ENCODE measurements at places on chromosomes 1 and 21.

GRCh38 chr21:41774467-41775148 is 7.8 kb upstream of the RIPK4 start:
- H3K27me3 ChIP-seq = peaks cover 43% of the 10 kb centered on the region
- H3K4me3 ChIP-seq = no peak overlapping the region
- H3K36me3 ChIP-seq = no peaks in the 10 kb centered on the region
- no peak for DNase-seq

DNA sequence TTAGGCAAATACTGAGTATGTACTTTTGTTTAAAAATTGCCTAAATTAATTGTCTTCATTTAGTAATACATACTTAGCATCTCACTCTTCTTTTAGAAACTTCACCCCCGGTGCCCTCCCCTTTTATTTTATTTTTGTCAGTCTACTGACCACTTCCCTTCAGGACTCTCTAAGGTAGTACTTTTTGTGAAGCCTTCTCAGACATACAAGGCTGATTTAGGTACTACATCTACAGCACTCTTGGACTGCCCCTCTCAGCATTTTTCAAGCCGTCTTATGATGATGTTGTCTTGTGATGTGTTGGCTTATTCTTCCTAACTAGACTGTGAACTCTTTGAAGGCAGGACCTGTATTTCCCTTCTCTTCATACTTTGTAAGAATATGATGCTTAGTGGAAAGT is 24.7 kb downstream of the RPS6KC1 start:
- no peak overlapping the region for H3K4me3 ChIP-seq
- no peaks in the 10 kb centered on the region for H3K36me3 ChIP-seq
- H3K4me1 ChIP-seq = no peaks in the 10 kb centered on the region

DNA sequence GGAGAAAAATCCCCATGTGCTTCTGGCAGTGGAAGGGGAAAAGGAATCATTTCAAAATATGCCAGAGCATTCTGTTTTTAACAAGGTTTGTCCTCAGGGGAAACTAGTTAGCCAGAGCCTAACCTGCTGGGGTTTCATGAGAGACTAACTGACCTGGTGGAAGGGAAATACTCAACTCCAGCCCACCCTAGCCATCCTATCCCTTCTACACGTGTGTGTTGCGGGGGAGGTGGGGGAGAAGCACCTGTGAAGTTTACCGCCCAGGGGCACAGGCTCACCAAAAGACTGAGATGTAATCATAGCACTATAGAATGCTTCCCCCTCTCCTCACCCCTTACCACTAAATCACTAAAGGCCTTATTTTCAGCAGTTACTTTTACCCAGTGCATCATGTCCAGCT is 139.5 kb downstream of the GRIK3 start:
- peaks cover 9% of the 10 kb centered on the region for H3K4me1 ChIP-seq
- no peak overlapping the region for H3K27ac ChIP-seq
- H3K4me3 ChIP-seq = no peak overlapping the region
- no peaks in the 10 kb centered on the region for H3K27me3 ChIP-seq

GRCh38 chr1:102853136-102853535 is 255.2 kb downstream of the COL11A1 start:
- no peak for DNase-seq
- H3K27ac ChIP-seq = no peak overlapping the region
- H3K36me3 ChIP-seq = no peaks in the 10 kb centered on the region
- no peaks in the 10 kb centered on the region for H3K4me1 ChIP-seq

DNA sequence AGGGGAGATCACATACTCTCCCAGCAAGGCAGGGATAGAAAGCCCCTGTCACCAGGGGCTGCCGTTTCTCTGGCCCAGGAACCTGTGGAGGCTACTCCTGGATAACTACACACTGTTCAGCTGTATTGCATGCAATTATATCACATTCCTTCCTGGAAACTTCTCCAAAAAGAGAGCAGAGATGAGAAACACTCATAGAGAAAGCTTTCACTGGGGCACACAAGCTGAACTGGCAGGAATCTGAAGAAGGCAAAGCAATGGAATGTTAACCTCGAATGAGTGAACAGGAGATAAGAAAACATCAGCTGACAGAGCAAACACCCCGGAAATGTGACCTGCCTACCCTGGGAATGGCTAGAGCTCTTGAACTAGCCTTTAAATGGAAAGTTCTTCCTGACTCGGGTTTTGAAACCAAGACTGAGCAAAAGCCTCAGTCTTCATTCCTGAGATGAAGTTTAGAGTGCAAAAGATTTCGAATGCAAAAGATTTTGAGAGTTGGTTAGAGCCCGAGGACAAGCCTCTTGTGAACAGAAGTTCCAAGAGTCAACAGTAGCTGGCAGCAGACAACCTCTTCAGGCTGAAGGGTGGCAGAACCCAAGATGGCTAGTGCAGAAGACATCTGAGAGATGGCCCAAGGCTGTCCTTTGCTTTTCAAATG is 32.3 kb downstream of the CCN1 start:
- H3K36me3 ChIP-seq = no peaks in the 10 kb centered on the region
- no peaks in the 10 kb centered on the region for H3K27me3 ChIP-seq
- H3K4me3 ChIP-seq = no peak overlapping the region
- H3K4me1 ChIP-seq = no peaks in the 10 kb centered on the region

- H3K27me3 ChIP-seq = no peaks in the 10 kb centered on the region
- H3K27ac ChIP-seq = no peak overlapping the region
- peaks cover 22% of the 10 kb centered on the region for H3K4me1 ChIP-seq
- H3K4me3 ChIP-seq = no peak overlapping the region
Measured at GRCh38 chr1:24294228-24294672, 24.9 kb upstream of the GRHL3 start.

- no peaks in the 10 kb centered on the region for H3K36me3 ChIP-seq
- H3K27me3 ChIP-seq = no peaks in the 10 kb centered on the region
- no peaks in the 10 kb centered on the region for H3K4me1 ChIP-seq
- H3K4me3 ChIP-seq = no peak overlapping the region
- DNase-seq = no peak
Measured at GRCh38 chr1:98391175-98391574, 270.3 kb upstream of the SNX7 start.

GRCh38 chr1:8217011-8217711 is 100.8 kb upstream of the SLC45A1 start:
- no peaks in the 10 kb centered on the region for H3K36me3 ChIP-seq
- peaks cover 14% of the 10 kb centered on the region for H3K27me3 ChIP-seq
- H3K4me3 ChIP-seq = peak overlapping the region; percentile 8
- peak; percentile 74 for DNase-seq

DNA sequence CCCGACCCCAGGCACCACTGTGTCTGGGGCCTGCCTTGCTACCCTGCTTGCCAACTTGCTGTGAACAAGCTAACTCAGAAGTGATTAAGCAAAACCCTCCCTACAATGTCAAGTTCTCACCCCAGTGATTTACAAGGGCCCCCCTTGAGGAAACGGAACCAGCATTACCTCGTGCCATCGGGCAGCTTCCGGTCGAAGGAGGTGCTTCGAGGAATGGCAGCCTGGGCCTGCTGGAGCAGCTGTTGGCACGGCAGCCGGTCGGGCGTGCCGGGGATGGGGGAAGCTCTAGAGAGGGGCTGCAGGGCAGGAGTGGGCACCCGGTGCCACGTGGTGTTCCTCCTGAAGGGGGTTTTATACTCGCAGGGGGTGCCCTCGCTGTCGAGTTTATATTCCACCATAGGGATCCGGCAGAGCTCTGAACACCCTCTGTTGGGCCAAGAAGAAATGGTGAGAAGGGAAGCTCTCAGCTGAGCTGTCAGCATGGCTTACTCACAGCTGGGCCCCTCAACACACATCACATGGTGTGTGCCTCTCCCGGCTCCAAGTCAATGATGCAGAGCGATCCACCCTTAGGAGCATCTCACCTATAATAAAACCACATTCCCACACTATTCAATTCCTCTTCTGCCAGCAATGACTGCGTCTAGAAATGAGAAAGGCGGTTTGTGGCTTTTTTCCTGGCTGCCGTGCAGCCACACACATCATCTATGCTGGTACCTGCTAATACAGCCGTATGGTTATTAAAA is 184.4 kb downstream of the SIPA1L2 start:
- peaks cover 6% of the 10 kb centered on the region for H3K4me1 ChIP-seq
- H3K4me3 ChIP-seq = no peak overlapping the region
- no peak for DNase-seq
- no peaks in the 10 kb centered on the region for H3K27me3 ChIP-seq

DNA sequence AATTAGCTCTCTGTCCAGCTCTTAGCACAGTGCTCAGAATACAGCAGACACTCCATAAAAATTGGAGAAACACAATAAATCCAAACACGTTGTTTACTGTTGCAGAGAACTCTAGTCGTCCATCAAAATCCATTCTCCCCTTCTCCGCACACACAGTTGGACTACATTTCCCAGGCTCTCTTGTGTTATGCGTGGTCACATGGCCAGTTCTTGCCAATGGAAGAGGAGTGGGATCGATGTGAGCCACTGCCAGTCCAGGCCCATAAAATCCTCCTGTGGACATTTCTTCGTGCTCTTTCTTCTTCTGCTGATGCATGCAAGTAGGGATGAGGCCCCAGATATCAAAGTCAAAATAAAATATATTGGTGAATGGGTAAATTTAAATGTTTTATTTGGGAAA is 114.3 kb upstream of the FMN2 start:
- H3K4me3 ChIP-seq = no peak overlapping the region
- no peak overlapping the region for H3K27ac ChIP-seq
- H3K36me3 ChIP-seq = no peaks in the 10 kb centered on the region
- no peaks in the 10 kb centered on the region for H3K27me3 ChIP-seq
- DNase-seq = no peak

DNA sequence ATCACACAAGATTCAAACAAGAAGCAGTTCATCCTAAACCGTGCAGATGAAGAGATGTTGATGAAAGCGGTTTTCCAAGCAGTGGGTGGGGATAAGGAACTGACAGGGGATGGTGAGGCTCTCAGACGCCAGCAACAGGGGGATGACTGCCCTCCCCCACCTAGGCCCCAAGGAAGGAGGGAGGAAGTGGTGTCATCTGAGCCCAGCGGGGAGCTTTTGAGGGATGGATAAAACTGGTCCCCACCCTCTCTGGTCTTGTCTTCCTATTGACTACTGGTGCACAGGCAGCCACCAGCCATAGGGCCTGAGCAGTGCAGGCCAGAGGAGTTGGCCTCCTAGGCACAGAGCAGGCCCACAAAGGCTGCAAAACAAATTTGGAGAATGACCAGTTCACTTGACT is 175.5 kb downstream of the HUNK start:
- H3K36me3 ChIP-seq = no peaks in the 10 kb centered on the region
- no peak overlapping the region for H3K27ac ChIP-seq
- no peak overlapping the region for H3K4me3 ChIP-seq
- no peak for DNase-seq
- no peaks in the 10 kb centered on the region for H3K27me3 ChIP-seq

- no peaks in the 10 kb centered on the region for H3K36me3 ChIP-seq
- H3K27me3 ChIP-seq = peaks cover 46% of the 10 kb centered on the region
- H3K4me1 ChIP-seq = peaks cover 60% of the 10 kb centered on the region
- DNase-seq = peak; percentile 56
- no peak overlapping the region for H3K27ac ChIP-seq
- H3K4me3 ChIP-seq = no peak overlapping the region
Measured at GRCh38 chr1:203320591-203321272, 15.4 kb downstream of the BTG2 start.

- H3K4me1 ChIP-seq = no peaks in the 10 kb centered on the region
- H3K27me3 ChIP-seq = no peaks in the 10 kb centered on the region
- DNase-seq = no peak
Measured at GRCh38 chr1:65674522-65674921, 118.2 kb upstream of the PDE4B start.

DNA sequence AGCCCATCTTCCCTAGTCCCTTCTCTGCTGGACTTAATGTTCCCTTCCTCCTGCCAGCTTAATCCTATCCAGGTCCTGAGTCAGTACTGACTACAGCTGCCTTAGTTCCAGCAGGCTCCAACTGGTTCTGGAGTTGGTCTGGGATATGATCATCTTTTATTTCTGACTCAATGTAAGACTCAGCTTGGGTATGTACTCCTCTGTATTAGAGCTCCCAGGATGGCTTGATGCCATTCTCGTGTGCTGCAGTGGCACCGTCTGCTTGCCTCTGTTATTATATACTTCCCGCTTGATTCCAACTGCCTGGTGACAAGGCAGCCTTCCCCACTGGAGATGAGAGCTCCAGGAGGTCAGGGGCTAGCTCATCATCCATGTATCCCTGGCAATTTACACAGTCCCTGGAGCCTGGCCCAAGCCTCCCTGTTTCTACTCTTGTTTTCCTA is 164.4 kb upstream of the DPT start:
- no peak overlapping the region for H3K4me3 ChIP-seq
- H3K36me3 ChIP-seq = no peaks in the 10 kb centered on the region
- no peak overlapping the region for H3K27ac ChIP-seq
- H3K27me3 ChIP-seq = no peaks in the 10 kb centered on the region

DNA sequence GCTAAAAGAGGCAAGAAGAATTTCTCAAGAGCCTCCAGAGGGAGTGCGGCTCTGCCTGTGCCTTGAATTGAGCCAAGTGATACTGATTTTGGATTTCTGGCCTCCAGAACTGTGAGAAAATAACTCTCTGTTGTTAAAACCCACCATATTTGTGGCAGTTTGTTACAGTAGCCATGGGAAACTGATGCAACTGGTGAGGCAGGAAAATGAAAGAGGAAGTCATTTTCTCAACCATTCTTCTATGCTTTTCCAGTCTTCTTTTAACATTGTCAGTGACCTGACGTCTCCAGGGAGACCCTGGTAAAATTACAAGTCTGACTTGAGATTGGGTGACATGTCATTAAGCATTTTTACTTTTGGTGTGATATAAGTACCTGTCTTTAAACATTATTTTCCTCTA is 5.8 kb downstream of the OR6P1 start:
- H3K4me3 ChIP-seq = no peak overlapping the region
- H3K27me3 ChIP-seq = no peaks in the 10 kb centered on the region
- H3K36me3 ChIP-seq = no peaks in the 10 kb centered on the region

- H3K4me1 ChIP-seq = peaks cover 4% of the 10 kb centered on the region
- no peak within 1 kb of the TSS for H3K27ac ChIP-seq
- H3K36me3 ChIP-seq = no peaks in the 10 kb centered on the region
- peak; percentile 62 for DNase-seq
- peak within 1 kb of the TSS; percentile 42 for H3K4me3 ChIP-seq
Measured at GRCh38 chr1:154502066-154502743, at the start of the genes SHE and TDRD10. Gene SHE (minus strand): TSS chr1:154502412. CDS start chr1:154502026, 386 bp downstream. Gene TDRD10 (plus strand): TSS chr1:154502219. CDS start chr1:154506904, 4,685 bp downstream.

DNA sequence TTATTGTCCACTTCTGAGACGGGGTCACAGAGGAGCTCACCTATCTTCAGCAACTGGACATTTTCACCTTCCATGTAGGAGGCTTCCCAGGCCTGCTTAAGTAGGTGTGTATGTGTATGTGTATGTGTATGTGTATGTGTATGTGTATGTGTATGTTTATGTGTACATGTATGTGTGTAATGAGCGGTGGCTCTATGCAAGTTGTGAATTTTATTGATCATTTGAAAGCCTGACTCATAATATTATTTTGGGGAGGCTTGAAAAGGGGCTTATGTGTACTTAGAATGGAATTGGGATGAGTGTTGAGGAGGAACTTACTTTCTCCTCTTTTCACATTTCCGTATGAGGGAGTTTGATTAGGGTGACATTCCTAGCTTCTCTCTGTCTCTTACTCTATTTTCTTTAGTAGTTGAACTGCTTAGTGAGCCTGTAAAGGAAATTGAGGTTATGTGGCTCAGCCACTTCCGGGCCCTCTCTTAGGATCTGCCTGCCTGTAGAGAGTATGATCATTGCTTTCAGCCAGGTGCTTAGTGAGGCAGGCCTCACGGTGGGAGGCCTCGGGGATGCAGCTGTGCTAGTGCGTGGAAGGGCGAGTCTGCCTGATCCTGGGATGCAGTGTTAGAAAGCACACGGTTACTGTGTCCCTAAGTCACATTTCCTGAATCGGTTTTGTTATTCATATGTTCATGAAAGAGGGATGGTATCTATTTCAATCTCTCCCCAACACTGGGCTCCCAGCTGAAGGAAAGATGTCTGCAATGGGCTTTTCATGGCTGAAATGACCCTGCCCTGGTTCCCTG is 61.0 kb downstream of the IER5 start:
- no peaks in the 10 kb centered on the region for H3K27me3 ChIP-seq
- H3K27ac ChIP-seq = no peak overlapping the region
- no peak for DNase-seq
- H3K4me1 ChIP-seq = peaks cover 7% of the 10 kb centered on the region
- no peak overlapping the region for H3K4me3 ChIP-seq
